NCI-H1694 (cell line): ENCODE measurements at places on chromosomes 1 and 21.

- no peak for DNase-seq
Observed at GRCh38 chr1:183454377-183454776, 17.9 kb upstream of the SMG7 start.

GRCh38 chr1:56266359-56266758 is 313.0 kb downstream of the PLPP3 start:
- no peak for DNase-seq

DNA sequence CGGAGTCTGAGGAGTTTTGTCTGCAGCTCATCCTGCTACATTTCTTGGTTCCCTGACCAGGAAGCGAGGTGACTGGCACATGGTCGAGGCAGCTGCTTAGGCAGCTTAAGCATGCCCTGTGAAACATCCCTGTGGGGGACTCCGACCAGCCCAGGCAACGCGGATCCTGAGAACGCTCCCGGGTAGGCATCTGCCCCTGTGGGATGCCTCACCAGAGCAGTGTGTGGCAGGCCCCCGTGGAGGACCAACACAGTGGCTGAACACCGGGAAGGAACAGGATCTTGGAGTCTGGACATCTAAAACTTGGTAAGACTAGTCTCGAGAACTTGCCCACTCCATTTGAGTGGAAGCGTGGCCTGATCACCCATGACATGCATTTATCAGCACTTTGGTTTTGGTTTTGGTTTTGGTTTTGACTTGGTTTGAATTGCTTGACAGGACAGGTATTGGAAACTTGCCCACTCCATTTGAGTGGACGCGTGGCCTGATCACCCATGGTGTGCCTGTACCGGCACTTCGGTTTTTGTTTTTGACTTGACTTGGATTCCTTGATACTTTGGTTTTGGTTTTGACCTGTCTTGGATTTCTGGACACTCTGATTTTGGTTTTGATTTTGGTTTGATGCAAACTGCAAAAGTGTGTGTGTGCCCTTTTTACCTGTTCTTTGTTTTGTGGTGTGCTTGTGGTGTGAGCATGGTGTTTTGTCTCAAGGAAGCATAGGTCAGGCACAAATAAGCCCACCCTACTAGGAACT is 12.2 kb upstream of the NEK2 start:
- DNase-seq, result no peak

GRCh38 chr1:217393896-217394295 is 237.0 kb downstream of the GPATCH2 start:
- no peak for DNase-seq

GRCh38 chr1:156532374-156532773 is 31.8 kb upstream of the MEF2D start:
- no peak for DNase-seq

DNA sequence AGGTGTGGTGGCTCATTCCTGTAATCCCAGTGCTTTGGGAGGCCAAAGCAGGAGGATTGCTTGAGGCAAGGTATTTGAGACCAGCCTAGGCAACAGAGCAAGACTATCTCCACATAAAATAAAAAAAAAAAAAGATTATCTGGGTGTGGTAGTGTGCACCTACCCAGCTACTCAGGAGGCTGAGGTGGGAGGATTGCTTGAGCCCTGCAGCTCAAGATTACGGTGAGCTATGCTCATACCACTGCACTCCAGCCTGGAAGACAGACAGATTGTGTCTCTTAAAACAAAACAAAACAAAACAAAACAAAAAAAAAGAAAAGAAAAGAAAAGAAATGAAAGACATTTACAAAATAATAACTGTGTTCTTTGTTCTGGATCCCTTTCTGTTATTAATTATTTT is 6.1 kb upstream of the TLCD4 start:
- no peak for DNase-seq

- DNase-seq, result no peak
Observed at GRCh38 chr1:246750752-246751151, 26.5 kb downstream of the SCCPDH start.

DNA sequence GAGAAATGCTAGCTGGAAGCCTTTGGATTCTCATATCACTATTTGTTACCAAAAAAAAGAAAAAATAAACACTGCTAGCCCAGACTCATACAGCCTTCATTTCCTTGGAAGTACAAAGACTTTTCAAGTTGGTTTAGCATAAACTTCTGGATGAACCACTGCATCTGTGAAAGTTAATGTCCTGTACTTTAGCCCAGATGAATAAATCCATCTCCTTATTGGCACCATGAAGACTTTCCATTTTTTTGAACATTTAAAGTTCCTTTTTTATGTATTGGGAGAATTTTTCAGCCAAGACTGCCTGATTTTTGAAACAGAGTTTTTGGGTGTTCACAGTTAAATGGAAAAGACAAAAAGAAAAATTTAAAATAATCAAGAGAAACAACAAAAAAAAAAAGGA is 184.0 kb upstream of the C1orf87 start:
- no peak for DNase-seq

- no peak for DNase-seq
Observed at GRCh38 chr1:20717452-20718342, at the start of gene KIF17. Gene KIF17, minus strand, starts transcription at chr1:20718007. Its CDS starts 301 bp downstream, at chr1:20717706.

DNA sequence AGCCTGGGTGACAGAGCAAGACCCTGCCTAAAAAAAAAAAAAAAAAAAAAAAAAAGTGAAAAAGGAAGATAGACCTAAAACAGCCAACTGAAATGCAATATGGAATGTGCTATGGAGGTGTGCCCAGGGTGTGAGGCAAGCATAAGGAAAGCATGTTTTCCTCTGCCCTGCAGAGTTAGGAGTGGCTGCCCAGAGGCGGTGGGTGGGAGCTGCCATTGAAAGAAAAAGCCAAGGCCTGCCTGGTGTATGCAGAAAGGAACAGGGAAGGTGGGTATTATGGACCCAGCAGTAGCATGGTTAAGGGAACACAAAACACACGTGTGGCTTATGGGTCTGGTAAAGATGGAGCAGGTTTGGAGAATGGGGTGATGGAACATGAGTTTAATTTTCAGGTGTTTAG is 8.9 kb downstream of the CD244 start:
- no peak for DNase-seq

DNA sequence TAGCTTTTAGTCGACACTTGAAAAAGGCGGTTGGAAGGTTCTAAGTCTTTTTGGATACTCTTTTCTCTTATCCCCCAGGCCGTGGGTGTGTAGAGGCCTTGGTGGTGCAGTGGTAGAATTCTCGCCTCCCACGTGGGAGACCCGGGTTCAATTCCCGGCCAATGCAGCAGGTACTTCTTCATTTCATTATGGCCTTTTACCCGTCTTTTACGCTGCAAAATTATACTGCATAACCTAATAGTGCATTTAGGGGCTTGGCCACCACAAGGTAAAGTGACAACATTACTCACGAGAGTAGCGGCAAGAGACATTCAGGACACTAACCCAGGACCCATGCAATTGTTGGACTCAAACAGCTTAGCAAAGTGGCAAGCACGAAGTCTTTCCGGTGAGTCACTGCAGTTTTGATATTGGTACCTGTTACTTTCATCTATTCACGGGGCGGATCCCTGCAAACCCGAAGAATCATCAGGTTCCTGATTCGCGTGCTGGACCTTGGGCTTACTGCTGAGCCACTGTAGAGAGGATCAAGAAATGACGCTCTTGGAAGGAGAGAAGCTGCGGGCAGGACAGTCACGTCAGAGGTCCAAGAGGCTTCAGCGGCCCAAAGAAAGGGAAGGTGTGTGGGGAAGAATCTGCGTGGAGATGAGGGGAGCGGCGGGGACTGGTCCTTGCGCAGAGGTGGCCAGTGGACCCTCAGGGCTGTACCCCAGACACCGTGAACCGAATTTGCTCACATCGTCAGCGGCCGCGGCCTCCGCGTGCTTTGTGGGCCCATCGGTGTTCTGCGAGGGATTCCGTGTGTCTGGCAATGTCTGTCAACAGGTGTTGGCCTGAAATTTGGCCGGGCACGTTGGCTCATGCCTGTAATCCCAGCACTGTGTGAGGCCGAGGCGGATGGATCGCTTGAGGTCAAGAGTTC is 12.9 kb upstream of the RNU1-4 start:
- DNase-seq, result peak; percentile 29

DNA sequence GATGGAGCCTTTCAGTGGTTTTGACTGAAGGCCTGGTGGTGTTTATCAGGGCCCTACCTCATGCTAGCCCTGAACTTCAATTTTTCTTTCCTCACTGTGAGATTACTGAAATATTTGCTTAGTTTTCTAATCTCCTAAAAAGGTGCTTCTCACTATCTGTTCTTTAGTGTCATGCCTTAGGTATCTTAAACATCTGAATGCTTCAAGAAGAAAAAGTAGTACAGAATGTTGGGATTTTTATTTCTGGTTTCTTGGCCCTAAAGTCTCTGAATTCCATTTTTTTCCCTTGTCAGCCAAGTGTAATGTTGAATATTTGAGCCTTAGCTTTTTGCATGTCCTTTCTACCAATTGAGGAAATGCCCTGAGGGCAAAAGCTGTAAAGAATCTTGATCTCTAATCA is 47.9 kb upstream of the PRKACB start:
- no peak for DNase-seq

GRCh38 chr1:244314921-244315559 is 136.7 kb downstream of the ADSS2 start:
- no peak for DNase-seq

DNA sequence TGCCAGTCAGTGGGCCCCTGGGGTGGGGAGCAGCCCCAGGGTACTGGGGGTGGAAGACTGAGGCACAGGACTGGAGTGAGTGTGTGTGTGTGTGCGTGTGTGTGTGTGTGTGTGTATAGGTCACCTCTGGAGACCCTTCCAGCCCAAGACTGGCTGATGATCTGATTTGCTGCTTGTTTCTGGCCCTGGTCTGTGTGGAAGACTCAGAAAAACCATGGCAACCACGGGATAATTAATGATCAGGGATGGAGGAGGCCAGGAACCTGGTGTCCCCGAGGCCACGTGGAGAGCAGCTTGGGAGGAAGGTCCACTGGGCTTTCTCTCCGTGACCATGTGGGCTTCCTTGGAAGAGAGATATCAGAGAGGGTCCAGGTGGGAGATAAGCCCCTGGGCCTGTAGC is 4.8 kb upstream of the ACTL8 start:
- no peak for DNase-seq

DNA sequence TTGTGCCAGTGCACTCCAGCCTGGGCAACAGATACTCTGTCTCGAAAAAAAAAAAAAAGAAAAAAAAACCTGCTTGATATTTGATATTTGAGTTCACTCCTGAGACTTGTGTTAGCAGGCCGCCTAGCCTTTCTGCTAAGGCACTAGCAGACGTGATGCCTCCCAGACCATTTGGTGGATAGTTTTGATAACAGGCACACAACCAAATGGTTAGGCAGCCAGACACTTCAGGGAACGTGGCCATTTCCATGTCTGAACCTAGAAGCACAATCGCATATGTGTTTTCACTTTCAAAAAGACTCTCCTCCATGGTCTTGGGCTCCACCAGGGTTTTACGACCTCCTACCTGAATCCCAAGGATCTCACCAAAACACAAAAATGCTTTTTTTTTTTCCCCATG is 1319.5 kb downstream of the BRINP3 start:
- no peak for DNase-seq

- no peak for DNase-seq
Observed at GRCh38 chr1:26972390-26972789, 12.1 kb upstream of the KDF1 start.

DNA sequence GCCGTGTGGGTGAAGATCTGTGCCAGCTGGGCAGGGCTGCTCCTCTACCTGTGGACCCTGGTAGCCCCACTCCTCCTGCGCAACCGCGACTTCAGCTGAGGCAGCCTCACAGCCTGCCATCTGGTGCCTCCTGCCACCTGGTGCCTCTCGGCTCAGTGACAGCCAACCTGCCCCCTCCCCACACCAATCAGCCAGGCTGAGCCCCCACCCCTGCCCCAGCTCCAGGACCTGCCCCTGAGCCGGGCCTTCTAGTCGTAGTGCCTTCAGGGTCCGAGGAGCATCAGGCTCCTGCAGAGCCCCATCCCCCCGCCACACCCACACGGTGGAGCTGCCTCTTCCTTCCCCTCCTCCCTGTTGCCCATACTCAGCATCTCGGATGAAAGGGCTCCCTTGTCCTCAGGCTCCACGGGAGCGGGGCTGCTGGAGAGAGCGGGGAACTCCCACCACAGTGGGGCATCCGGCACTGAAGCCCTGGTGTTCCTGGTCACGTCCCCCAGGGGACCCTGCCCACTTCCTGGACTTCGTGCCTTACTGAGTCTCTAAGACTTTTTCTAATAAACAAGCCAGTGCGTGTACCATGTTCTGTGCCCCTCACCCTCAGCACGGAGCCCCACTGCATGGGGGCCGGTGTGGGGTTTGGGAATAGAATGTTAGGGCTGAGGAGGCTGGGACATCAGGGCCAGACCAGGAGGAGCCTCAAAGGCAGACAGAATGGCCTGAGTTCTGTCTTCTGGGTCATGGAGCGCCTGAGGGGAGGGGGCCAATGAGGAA is 21.3 kb downstream of the SERINC2 start:
- peak; percentile 44 for DNase-seq

DNA sequence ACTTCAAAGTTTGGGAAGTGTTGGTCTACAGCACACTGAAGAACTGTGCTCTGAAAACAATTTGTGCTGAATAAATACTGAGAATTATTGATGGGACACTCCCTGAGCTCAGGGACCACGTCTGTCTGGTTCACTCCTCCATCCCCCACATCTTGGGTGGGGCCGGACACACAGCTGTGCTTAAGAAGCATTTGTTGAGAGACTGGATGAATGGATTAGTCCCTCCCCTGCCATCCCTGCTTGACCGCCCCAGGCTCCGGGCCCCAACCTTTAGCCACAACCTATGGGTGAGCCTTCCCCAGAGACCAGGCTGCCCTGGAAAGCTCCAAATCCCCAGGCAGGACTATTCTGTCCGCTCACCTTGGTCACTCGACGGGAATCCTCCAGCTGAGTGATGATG is 7.5 kb downstream of the TRIM63 start:
- DNase-seq, result no peak

DNA sequence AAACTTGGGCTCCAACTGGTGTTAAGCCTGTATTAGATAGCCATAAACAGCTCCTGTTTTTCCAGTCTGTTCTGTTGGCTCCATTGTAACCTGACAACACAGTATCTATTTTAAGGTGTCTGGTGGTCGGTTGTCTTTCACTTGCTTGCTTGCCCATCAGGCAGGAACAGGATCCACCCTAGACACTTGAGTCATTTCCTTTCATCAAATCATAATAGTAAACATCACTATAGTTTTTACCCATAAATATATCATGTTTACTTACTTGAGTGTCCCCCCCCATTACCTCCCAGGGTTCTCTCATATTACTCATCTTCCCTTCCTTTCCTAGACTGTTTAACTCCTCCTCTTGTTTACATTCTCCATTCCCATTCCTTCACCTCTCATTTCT is 2.9 kb downstream of the DDI2 start:
- DNase-seq, result no peak

DNA sequence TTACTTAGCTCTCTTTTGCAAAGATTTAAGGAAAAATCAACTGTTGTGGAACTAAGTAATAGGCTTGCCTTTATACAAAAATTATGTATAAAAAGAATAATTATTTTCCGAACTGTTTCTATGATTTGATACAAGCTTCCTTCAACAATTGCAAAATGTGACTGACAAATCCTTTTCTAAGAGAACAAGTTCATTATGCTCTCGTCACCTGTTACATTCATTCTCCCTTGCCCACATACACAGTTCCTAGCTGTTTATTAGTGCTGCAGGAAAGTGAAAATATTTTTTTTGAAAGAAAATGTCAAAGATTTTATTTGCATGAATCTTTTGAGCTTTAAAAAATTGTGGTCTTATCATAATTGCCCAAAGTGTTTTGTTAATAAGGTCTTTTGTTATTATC is 466.2 kb downstream of the USP25 start:
- no peak for DNase-seq
